CD4-positive, alpha-beta T cell treated with Interleukin-12 subunit alpha and Interleukin-12 subunit beta, for 1 hour (primary cell): ENCODE measurements at places on chromosomes 5 and 9.

GRCh38 chr5:154437281-154437965 lies 8.4 kb upstream of the SAP30L start:
- DNase-seq = no peak

- DNase-seq = no peak
These were observed 126.0 kb downstream of the WNK2 start for GRCh38 chr9:93309889-93310425.

GRCh38 chr9:91500509-91501014 lies 76.9 kb upstream of the NFIL3 start:
- DNase-seq = no peak

- DNase-seq = no peak
These were observed 98.5 kb downstream of the ZCCHC7 start for GRCh38 chr9:37218800-37219425.

GRCh38 chr9:131703697-131704096 lies 36.2 kb downstream of the RAPGEF1 start:
- no peak for DNase-seq

DNA sequence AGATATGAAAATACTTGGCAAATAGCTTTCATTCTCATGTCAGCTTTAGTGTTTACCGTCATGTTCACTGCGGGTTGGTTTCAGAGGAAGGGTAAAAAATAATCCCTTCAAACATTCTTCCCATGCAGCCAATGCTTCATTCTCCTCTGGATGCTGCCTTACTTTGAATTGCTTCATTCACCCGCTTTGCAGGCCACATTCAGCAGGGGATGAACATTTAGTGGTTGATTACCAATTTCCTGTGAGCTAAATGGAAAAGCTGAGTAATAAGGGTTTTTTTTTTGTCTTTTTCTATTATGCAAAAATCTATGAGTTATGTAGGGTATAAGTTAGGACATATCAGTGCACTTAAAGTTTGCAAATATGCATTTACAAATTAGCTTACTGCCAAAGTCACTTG lies 96.3 kb upstream of the MEF2C start:
- DNase-seq = no peak

DNA sequence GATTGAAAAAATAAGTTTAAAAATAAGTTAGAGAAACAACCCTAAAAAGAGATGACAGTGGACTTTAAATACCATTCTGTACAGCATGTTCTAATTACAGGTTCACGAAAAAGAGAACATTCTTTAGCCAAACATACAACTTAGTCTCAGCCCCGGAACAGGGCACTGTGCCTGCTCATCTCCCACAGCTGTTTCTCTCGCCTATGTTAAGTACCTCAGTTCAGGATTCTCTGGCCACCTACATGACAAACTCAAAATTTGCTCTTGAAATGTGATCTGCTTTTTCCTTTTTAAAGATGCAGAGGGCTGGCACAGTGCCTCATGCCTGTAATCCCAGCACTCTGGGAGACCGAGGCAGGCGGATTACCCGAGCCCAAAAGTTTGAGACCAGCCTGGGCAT lies 52.3 kb downstream of the MYO10 start:
- DNase-seq = no peak

DNA sequence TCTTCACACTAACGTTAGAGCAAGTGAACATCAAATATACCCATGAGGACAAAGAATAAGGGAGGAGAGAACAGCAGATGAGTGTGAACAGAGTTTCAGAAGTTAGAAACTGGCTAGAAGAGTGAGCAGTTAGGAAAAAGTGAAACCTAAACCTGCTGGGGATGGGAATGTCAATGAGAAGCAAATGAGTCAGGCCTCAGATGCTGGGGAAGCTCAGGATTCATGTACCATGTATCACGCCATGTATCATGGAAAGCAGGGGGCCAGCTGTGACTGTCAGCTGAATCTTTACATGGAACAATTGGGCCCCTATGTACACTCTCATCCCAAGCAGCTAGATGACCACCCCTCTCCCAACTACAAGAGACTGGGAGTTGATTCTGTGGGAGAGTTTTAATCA lies 16.2 kb downstream of the GDF9 start:
- no peak for DNase-seq

- DNase-seq = no peak
These were observed 4.4 kb upstream of the IRX1 start for GRCh38 chr5:3590967-3591900.

DNA sequence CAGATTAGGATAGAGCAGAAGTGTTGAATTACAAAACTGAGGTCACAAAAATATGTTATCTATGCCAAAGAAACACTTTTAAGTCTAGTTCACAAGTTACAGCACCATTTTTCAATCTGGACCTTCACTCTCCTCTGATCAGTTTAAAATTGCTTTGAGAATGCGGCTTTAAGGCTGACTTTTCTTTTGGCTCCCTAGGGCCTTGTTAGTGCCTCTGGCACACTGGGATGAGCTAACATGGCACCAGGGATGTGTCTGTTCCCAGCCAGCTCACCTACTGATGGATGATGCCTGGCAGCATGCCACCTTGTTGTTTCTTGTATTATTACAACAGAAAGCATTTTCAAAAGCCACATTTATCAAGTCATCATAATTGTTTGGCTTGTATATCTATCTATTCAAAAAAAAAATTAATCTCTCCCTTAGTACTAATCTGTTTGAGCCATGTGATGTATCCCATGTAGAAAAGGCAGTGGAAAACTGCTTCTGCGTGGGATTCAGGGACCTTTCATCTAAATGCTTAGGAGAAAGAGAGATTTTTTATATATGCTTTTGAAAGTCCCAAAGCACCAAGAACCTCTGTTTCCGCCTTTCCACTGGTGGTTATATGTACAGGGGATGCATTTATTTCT lies 46.6 kb downstream of the ADAMTSL1 start:
- DNase-seq = no peak

DNA sequence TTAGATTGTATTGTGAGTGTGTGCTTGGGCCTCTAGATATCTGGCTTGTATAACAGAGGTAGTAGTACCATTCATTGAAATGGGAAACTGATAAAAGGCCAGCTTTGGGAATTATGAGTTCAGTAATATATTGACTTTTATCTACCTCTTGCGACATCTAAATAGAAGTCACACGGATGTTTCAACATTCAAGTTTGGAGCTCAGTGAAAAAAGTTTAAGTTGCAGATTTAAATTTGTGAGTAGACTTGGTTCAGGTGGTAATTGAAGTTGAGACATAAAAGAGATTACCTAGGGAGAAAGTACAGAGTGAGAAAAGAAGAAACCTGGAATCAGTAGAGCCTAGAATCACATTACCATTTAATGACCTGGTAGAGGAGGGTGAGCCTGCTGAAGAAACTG lies 189.5 kb downstream of the FER start:
- no peak for DNase-seq

DNA sequence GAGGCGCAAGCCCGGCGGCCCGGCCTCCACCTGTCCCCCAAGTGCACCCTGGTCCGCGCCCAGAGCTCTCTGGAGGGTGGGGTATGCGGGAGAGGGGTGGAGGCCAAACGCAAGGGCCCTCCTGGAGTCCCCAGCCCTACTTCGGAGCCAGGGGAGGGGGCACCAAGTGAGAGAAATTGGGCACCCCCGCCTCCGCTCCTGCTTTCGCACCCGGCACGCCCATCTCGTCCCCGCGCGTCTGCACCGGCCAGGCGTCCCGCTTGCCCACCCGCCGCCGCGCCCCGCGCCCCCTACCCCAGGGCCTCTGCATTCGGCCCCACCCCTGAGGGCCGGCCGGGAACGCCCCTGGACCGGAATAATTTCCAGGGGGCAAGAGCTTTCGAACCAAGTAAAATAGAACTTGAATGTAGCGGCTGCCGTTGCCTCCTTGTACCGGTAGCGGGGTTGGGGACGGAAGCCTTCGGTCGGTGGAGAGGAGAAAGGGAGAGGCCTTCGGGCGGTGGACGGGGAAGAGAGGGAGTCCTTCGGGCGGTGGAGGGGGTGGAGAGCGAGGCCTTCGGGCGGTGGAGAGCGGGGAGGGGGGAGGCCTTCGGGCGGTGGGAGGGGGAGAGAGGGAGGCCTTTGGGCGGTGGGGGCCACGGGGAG lies 694 bp upstream of the PHPT1 start:
- peak; percentile 34 for DNase-seq

- no peak for DNase-seq
These were observed 1.3 kb upstream of the PTPDC1 start for GRCh38 chr9:94082956-94083355.

- DNase-seq = no peak
These were observed 10.6 kb upstream of the SHC3 start for GRCh38 chr9:89189215-89189614.

GRCh38 chr9:131193051-131193450 lies 67.7 kb downstream of the NUP214 start:
- DNase-seq = no peak

DNA sequence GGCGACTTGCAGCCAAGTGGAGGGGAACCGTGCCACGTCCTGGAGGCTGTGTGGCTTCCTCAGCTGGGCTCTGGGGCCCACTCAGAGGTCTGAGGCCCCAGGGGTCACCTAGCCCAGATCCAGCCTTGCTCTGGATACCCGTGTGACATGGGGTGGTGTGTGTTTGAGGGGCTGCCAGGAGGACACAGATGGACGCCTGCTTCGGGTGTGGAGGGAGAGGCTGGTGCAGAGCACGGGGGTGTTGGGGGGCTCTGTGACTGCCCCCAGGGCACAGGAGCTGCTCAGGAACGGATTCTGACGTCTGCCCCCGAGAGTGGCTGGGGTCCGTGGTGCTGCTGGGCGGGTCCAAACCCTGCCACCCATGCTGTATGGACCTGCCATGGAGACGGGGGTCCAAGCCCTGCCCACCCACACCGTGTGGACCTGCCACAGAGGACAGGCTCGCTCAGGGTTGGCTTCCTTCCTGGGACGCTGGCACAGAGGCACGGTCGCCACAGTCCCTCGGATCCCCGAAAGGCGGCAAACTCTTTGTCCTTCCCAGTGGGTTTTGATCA lies 10.5 kb downstream of the INPP5E start:
- DNase-seq = no peak

DNA sequence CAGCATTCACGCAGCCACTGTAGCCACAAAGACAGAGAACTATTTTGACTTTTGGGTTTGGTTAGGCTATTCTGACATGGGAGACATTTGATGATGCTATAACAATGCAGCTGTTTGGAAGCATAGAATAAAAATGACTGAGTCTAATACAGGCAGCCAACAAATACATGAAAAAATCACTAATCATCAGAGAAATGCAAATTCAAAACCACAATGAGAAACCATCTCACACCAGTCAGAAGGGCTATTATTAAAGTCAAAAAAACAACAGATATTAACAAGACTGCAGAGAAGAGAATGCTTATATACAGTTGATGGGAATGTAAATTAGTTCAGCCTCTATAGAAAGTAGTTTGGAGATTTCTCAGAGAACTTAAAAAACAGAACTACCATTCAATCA lies 107.1 kb upstream of the POC5 start:
- DNase-seq = no peak

DNA sequence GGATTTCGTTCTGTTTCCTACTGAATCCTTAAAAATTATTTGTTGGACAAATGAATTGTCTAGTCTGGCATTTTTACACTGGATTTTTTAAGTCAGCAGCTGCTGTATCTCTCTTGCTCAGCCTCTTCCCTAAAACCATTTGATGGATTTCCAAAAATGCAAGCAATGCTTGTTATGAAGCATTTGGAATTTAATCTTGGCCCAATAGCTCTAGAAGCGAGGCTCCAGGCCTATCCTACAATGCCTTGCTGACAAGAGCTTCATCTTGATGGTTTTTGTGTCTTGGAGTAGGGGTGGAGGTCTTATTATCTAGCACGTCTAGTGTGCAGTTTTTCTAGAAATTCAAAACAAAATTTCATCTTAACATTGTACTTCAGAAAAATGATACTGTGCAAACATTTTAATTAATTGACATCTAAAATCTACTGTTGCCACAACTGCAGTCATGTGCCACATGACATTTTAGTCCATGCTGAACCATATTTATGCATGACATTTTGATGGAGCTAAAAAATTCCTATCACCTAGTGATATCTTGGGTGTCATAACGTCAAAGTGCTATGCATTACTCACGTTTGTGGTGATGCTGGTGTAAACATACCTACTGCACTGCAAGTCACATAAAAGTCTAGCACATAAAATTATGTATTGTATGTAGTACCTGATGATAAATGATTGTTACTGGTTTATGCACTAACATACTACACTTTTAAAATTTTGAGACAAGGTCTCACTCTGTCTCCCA lies 5.9 kb upstream of the RAD23B start:
- DNase-seq = no peak

- no peak for DNase-seq
These were observed 76.0 kb downstream of the GADD45G start for GRCh38 chr9:89680547-89681467.

DNA sequence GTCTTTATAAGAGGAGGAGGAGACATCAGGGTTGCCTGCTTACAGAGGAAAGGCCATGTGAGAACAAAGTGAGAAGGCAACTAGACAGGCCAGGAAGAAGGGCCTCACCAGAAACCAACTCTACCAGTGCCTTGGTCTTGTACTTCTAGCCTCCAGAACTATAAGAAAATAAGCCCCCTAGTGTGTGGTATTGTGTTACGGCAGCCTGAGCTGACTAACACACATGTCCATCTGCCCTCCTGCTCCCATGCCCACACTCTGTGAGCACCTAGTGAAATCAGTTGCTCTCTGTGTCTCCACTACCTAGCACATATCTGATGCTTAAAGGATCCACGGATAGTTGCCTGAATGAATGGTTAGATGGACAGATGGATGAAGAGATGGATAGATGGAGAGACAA lies 6.9 kb downstream of the AK3 start:
- no peak for DNase-seq

GRCh38 chr9:78463750-78464149 lies 166.8 kb downstream of the PSAT1 start:
- DNase-seq = no peak

- no peak for DNase-seq
These were observed 971.3 kb upstream of the CDH18 start for GRCh38 chr5:20959347-20959746.

GRCh38 chr9:128033609-128034008 lies 33.5 kb downstream of the NAIF1 start:
- peak; percentile 34 for DNase-seq

- peak; percentile 69 for DNase-seq
These were observed 14.4 kb upstream of the PHF19 start for GRCh38 chr9:120891245-120891883.

GRCh38 chr5:163941079-163941478 lies 435.7 kb downstream of the MAT2B start:
- DNase-seq = no peak
